ENCODE measurements at places on chromosomes 11 and 22. TPM values are rescaled to one million over a fixed set of nuclear protein-coding genes. Genes with fewer than 3 reads are reported as not detected.

The CPT1B gene
- total RNA-seq = 1.2 TPM

The RIMBP3C gene
- not detected for total RNA-seq

The IFTAP gene
- 13.2 TPM for total RNA-seq

The APOA4 gene
- not detected for total RNA-seq

The PIH1D2 gene
- 0.36 TPM for total RNA-seq

The SH3BP1 gene
- 25.0 TPM for total RNA-seq

The MS4A6A gene
- not detected for total RNA-seq

The CST6 gene
- 89.1 TPM for total RNA-seq

The MYOD1 gene
- total RNA-seq = not detected

The TNRC6B gene
- 9.4 TPM for total RNA-seq

The TTC36 gene
- 1.6 TPM for total RNA-seq

The OR5P2 gene
- not detected for total RNA-seq

The TEX12 gene
- not detected for total RNA-seq

The AQP11 gene
- 0.58 TPM for total RNA-seq

The UFD1 gene
- 68.1 TPM for total RNA-seq

Data from epithelial cell of proximal tubule (primary cell).